CD4-positive, alpha-beta T cell treated with Interleukin-4 for 1 hour (primary cell): ENCODE measurements at places on chromosomes 5 and 9.

- DNase-seq = no peak
Measured at GRCh38 chr5:100444961-100445360, 90.2 kb upstream of the FAM174A start.

GRCh38 chr5:7047511-7048261 lies 334.5 kb downstream of the TENT4A start:
- DNase-seq = no peak

DNA sequence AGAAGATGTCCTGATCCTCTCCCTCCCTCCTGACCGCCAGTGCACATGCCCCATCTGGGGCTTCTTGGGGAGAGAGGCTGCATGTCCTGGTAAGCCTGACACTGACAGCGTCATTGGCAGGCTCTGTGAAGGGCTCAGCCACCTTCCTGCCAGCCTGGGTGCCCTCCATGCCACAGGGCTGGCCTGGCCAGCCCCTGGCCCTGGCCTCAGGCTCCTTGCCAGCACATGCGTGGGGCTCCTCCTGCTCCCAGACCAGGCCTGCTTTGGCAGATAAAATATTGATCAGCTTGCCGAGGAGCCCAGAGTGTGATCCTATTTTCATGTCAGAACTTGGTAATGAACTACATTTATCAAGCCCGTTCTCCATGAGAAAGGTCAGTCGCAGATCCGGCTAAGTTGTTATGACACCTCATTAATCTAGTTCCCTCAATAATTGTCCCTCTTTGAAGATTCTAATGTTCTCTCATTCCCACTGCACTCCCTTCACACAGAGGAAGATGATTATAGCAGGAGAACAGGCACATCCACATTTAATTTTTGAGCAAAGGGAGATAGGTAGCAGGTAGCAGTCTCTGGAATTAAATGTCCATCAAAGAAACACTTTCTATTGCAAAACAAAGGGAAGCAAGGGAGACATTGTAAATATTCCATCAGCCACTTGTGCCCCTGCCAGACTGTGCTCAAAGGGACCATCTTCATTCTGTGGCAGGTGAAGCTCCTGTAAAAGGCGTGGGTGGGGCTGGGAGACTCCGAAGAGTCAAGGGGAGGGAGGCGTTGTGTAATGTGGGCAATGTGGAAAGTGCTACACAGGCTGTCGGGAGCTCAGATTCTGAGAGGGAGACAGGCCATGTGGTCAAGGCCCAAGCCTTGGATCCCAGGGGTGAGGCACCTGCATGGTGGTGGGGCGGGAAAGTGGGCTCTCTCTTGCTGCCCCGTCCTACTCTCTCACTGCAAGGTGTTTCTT lies 272.0 kb downstream of the HSPA4 start:
- DNase-seq = no peak

- DNase-seq = no peak
Measured at GRCh38 chr5:19660679-19661078, 327.3 kb downstream of the CDH18 start.

GRCh38 chr5:5497152-5497788 lies 74.8 kb downstream of the ICE1 start:
- DNase-seq = peak; percentile 17

GRCh38 chr9:113148781-113149510 lies 1.9 kb upstream of the SLC31A2 start:
- DNase-seq = no peak

DNA sequence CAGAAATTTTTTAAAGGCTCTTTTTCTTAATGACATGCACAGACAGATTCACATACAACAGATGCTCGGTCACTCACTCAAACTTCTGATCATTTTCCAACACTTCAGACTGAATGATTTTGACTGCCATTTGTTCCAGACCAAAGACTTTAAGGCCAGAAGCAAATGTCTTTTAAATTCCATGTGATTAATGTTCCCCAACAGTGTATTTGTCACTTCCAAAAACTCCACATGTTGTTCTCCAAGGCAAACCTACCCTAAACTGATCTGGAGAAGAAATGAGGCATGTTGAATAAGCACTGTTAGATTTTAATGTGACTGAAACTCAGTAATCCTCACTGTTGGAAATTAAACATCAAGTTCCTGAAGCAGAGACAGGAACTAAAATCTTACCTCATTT lies 366.7 kb downstream of the GABRG2 start:
- no peak for DNase-seq

DNA sequence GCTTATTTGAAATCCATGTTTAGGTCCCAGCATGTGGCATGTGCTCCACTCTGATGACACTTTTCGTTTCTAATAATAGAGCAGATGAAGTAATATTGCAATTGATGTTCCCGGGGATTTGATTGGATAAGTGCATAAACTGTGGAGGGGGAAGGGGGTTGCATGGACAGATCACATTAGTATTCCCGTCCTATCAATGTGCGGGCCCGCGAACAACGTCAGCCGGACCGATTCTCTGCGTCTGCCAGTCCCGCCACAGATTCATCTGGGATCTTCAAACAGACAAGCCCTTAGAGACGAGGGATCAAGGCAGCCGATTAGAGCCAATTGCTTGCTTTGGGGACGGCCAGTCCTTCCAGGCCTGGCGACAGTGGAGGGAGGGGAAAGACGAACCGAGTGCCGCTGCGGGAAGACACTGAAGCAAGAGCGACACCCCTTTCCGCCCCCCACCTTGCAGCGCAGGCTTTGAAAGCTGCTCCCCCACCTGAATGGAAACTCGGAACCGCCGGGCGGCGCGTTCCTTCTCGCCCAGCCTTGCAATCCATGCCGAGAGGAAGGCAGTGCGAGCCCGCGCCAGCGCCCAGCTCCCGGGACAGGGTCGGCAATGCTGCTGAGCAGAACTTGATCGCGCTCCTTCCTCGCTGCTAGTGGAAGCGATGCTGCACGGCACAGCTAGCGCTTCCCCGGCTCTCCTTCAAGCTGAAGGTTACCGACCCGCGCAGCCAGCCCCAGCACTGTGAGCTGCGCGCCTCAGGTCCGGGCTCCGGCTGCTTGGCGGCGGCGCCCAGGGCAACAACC lies at the start of gene RGS7BP:
Gene RGS7BP, plus strand, starts transcription at position 247 of the 798 bp plus-strand sequence. CDS start 610 bp downstream, outside the sequence.
- no peak for DNase-seq

GRCh38 chr5:136619556-136619955 lies 254.2 kb upstream of the TRPC7 start:
- no peak for DNase-seq

DNA sequence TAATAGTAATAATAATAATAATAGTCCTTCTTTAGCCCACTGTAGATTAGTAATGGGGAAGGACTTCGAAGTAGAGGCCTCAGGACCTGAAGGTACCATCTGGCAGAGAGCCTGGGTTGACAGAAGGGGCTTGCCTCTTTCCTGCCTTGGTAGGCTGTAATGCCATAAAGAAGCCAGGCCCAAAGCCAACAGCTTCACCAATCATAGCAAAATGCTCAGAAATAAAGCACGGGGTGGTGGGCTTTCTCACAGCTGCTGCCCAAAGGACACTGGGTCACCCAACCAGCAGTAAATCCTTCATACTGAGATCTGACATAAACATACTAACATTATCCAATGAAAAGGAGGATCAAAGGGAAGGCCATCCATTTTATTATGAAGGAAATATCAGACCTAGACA lies 70.7 kb downstream of the SUSD1 start:
- DNase-seq = no peak

- no peak for DNase-seq
Measured at GRCh38 chr5:154485096-154485491, 7.1 kb upstream of the HAND1 start.

DNA sequence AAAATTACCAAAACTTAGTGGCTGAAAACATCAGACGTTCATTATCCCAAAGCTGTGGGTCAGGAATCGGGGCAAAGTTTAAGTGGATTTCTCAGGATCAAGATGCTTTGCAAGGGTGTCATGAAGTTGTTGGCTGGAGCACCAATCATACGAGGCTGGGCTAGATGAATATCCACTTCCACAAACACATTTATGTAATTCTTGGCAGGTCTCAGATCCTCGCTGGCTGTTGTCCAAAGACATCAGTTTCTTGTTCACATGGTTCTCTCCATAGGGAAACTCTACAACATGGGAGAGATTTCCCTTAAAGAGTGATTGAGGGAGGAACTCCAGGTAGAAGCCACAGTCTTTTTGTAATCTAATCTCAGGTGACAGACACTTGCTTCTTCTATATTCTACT lies 20.2 kb upstream of the CCDC192 start:
- no peak for DNase-seq

DNA sequence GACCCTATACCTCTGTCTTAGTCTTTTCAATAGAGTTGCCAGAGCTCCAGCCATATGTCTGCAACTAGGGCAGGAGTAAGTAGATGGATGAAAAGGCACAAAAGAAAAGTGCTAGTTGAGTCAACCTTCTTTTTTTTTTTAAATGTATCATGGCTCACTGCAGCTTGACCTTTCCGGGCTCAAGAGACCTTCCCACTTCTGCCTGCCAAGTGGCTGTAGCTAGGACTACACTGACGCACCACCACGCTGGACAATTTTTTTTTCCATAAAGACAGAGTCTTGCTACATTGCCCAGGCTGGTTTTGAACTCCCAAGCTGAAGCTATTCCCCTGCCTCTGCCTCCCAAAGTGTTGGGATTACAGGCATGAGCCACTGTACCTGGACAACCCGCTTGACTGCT lies 27.3 kb downstream of the FOXE1 start:
- DNase-seq = no peak

- no peak for DNase-seq
Measured at GRCh38 chr5:43231977-43232376, 40.0 kb downstream of the NIM1K start.
